Neural progenitor cell (in vitro differentiated cells): ENCODE measurements at places on chromosomes 5 and 9. TPM values are rescaled to one million over a fixed set of nuclear protein-coding genes. Genes with fewer than 3 reads are reported as not detected.

DNA sequence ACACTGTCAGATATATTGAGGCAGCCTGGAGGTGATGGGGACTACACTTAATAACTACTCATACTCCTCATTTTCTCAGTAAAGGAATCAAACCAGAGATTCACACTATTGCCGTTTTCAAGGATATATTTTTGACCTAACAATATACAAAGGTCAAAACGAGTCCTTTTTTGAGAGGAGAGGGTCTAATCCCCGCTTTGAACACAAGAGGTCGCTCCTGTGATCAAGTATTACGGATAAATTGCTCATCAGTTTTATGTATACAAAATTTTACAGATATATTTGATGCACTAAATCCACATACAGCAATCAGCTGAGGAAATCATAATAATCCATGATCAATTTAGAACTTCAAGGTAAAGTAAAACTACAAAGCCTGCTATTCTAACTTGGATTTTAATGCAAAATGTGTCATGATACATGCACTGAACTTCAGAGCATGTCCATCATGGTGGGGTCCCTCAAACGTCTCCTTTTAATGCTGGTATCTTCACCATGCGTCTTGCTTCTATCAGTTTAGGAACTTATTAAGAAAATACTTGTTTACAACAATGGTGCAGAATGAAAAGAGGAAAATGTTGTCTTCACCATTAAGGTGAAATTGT lies 2.5 kb upstream of the ISL1 start:
- no peaks in the 10 kb centered on the region for H3K36me3 ChIP-seq
- peaks cover 99% of the 10 kb centered on the region for H3K27me3 ChIP-seq

DNA sequence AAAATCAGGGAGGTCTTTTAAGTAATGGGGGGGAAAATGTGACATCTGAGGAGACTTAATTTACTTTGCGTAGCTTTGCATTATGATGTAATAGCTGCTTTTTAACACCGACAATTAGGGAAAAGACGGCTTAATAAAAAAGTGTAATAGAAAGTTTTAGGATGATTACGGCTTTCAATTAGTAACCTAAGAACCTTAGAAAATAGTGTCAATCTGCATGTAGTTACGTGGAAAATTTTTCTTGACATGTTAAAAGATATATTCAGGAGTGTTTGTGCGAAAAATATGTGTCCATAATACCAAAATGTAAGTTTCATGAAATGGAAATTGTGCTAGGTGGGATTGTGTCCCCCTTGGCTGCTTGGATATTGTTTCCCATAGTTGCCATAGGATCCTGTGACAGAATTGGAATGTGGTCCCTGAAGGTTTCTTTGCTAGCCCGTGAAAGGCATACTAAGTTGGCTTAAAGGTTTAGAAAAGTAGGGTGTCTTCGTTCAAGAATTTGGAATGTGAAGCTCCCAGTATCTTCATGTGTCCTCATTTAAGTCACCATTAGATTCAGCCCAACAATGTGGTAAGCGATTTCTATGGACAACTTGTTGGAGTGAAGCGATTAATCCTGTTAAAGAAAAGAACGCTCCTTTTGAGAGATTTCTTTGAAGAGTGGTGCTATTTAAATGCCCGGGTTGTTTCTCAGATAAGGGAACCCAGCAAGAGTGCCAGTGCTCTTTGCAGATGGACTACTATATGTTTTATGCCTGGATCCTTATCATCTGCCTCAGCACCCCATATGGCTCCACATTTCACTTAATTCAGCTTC lies 2.0 kb downstream of the RGMB start:
- peaks cover 6% of the 10 kb centered on the region for H3K36me3 ChIP-seq
- peaks cover 40% of the 10 kb centered on the region for H3K4me1 ChIP-seq
- H3K27ac ChIP-seq = peak overlapping the region; percentile 76
- H3K27me3 ChIP-seq = no peaks in the 10 kb centered on the region

- no peaks in the 10 kb centered on the region for H3K36me3 ChIP-seq
- H3K4me3 ChIP-seq = no peak overlapping the region
- no peaks in the 10 kb centered on the region for H3K27me3 ChIP-seq
- DNase-seq = no peak
These were observed 71.8 kb downstream of the PRR16 start for GRCh38 chr5:120535900-120536299.

- no peaks in the 10 kb centered on the region for H3K36me3 ChIP-seq
- H3K27me3 ChIP-seq = no peaks in the 10 kb centered on the region
- no peak for DNase-seq
- H3K4me3 ChIP-seq = no peak overlapping the region
- no peaks in the 10 kb centered on the region for H3K4me1 ChIP-seq
- no peak overlapping the region for H3K27ac ChIP-seq
These were observed 338.7 kb upstream of the IRX4 start for GRCh38 chr5:2221450-2221849.

Gene SLC36A3
- total RNA-seq = not detected in 2 replicates

Gene SAXO1
- 0.09 and 0.15 TPM in 2 replicates for total RNA-seq

Gene TRIM41
- total RNA-seq = 8.1 and 24.2 TPM in 2 replicates

Gene BRD3
- 14.8 and 21.7 TPM in 2 replicates for total RNA-seq

Gene KCNMB1
- not detected in 2 replicates for total RNA-seq

DNA sequence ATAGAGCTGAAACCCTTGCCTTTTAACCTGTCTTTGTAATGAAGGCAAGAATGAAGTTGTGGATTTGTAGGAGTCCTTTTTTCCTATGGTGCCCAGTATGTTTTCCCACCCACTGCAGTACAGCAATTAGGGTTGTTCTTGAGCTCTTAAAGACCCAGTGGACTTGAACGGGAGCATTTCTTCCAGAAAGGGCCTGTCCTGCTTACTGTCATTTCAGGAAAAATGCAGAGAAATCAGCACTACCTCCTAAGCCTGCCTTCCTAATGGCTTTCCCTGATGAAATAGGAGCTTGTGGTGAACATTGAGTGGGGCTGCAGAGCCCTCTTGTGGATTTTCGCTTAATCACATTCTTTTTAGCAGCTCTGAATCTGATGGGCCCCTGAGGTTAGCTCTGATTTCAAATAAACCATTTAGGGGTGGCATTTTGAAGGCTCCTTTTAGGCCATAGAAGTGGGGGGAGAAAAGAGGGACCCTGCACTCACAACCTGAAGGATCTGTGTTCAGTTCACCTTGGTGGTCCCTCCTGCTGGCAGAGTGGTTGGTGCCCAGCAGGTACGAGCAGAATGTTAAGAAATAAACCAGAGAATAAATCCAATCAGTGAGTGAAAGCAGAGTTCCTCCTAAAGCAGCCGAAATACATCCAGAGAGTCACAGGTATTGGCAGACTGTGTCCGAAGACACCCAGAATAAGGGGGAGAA lies 188.0 kb upstream of the KLF9 start:
- H3K27me3 ChIP-seq = no peaks in the 10 kb centered on the region
- no peak overlapping the region for H3K27ac ChIP-seq
- peaks cover 2% of the 10 kb centered on the region for H3K4me1 ChIP-seq
- H3K36me3 ChIP-seq = no peaks in the 10 kb centered on the region
- peak; percentile 73 for DNase-seq
- H3K4me3 ChIP-seq = no peak overlapping the region

Gene ORM2
- total RNA-seq = 0.43 TPM in 1 of 2 replicates, not detected in the other

DNA sequence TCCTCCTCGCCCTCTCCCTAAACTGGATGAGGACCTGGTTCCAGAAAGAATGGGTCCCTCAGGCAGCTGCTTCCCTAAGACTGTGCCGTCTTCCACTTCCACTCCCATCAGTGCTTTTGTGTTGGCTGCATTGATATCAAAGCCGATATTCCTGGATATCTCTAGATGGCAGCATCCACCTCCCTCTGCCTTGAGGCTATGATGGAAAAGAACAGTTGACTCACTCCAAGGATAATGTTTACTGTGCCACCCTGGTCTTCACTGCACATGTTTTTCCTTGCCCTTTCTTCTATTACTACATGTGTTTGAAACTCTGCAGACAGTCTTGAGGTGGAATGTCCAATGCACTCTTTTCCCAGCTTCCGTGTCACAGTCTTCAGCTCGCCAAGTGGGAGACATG lies 211.6 kb downstream of the MAST4 start:
- no peaks in the 10 kb centered on the region for H3K36me3 ChIP-seq
- no peaks in the 10 kb centered on the region for H3K27me3 ChIP-seq
- DNase-seq = peak; percentile 21

DNA sequence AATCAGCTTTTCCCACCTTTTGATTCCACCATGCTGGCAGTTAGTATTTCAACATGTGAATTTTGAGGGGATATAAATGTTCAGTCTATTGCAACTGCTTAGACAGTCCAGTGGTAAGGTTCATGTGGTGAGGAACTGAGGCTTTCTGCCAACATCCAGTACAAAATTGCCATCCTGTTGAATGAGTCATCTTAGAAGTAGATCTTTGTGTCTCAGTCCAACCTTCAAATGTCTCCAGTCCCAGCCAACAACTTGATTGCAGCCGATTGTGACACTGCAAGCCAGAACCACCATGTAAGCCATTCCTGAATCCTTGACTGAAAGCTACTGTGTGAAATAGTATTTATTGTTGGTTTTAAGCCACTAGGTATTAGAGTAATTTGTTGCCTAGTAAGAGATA lies 331.5 kb upstream of the GRIN3A start:
- no peak for DNase-seq
- no peaks in the 10 kb centered on the region for H3K4me1 ChIP-seq
- no peaks in the 10 kb centered on the region for H3K27me3 ChIP-seq
- H3K4me3 ChIP-seq = no peak overlapping the region
